H7 (cell line): ENCODE measurements at places on chromosomes 3 and 15. TPM values are rescaled to one million over a fixed set of nuclear protein-coding genes. Genes with fewer than 3 reads are reported as not detected.

DNA sequence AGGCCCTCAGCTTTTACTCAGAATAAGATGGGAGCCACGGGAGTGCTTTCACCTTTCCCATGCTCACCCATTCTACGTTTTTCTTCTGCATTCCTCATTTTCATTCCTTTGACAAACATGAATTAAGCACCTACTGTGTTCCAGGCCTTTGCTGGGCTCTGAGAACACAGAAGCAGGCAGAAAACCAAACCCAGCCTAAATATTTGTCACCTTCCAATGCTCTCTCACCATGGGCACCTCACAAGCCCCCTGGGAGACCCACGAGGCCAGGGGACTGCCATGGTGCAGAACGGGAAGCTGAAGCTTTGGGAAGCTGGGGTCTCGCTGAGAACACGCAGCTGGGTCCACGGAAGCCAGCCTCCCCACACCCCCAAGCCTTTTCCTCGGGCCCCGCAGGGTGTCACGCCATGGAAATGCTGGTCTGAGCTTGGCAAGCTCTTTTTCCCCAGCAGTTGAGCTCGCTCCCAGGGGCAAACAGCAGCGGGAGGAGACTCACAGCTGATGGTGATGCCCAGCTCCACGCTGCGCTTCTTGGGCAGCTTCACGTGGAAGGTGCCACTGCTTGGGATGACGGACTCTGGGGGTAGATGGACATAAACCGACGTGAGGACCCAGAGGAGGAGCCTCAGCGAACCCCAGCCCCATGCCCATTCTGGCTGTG is 27.7 kb downstream of the GRIP2 start:
- no peak for DNase-seq

The C3orf22 gene
- not detected in 2 replicates for total RNA-seq

The BAHD1 gene
- total RNA-seq, result 45.7 and 47.4 TPM in 2 replicates

DNA sequence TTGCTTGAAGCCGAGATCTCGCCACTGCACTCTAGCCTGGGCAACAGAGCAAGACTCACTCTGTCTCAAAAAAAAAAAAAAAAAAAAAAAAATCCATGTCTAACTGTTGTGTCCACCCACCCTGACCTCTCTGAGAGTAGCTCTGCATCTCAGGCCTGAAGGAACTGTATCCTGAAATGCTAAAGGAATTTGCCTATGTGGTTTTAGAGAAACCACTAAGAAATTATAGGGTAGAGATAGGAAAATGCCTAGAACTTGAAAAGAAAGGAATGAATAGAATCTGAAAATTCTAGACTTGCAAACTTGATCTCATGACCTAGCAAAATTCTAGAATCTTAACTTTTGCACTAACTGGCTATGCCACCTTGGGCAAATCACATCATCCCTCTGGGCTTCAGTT is 217.5 kb upstream of the ROPN1 start:
- no peak for DNase-seq

The SPTBN5 gene
- 0.17 and 0.55 TPM in 2 replicates for total RNA-seq

DNA sequence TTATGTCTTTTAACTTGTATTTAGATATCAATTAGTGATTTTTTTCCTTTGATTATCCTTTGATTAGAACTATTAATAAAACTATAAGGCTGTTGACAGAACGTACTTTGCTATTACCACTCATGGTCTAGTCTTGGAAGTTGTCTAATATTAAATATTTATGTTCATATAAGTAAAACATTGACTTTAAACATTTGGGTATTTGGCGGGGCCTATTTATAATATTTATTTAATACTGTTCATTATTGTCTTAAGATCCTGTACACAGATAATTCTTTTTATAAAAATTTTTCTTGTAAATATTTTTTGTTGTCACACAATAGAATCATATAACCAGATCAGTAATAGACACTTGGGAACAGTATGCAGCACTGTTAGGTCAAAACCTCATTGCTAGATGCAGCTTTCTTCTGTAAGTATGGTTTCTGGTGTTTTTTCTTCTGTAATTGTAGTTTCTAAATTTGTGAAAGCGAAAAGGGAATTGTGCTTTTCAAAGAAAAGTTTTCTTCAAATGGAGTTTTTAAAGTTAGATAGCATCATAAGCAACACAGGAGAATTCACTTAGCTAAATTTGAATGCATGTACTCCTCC is 93.4 kb downstream of the FNDC3B start:
- DNase-seq, result no peak

The MOBP gene
- 0.48 and 1.0 TPM in 2 replicates for total RNA-seq

DNA sequence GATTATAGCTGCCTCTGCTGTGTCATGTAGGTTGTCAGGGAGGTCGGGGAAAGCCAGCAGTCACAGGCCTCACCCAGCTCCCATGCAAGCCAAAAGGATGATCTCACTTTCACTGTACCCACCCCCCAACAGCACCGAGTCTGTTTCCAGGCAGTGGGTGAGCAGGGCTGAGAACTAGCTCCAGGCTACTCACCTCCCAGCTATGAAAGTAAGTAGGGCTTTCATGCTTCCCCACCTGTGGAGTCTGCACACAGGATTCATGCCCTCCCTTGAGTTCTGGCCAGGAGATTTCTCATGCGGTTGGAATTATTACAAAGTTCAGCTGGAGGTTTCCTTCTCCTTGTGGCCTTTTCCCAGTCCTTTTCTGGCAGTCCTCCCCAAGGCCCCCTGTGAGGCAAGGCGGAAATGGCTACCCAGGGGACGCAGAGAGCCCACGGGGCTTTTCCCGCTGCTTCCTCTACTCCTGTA is 356.2 kb downstream of the SV2B start:
- DNase-seq, result no peak

The CPN2 gene
- total RNA-seq, result 0.21 TPM in 1 of 2 replicates, not detected in the other

DNA sequence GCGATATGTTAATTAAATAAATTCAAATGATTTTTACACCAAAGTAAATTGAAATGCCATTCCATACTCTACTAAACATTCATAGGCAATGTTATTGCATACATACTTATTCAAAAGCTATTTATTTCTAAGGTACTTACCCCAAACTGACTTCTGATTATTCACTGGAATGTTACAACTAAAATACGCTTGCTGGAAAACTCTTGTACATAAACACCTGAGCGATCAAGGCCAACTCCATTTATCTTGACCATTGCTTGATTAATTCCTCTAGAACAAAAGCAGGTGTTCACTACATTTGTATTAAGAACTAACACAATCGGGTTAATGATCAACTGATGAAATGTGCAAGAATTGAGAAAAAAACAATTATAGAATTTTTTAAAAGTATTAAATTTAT is at the start of gene SERPINI2:
TSS of gene SERPINI2 (minus strand) at position 180 of the 400 bp plus-strand sequence. CDS start 2,208 bp downstream, outside the sequence.
- DNase-seq, result no peak

- no peak for DNase-seq
These were observed 62.6 kb downstream of the SLC7A14 start for GRCh38 chr3:170523248-170523647.

DNA sequence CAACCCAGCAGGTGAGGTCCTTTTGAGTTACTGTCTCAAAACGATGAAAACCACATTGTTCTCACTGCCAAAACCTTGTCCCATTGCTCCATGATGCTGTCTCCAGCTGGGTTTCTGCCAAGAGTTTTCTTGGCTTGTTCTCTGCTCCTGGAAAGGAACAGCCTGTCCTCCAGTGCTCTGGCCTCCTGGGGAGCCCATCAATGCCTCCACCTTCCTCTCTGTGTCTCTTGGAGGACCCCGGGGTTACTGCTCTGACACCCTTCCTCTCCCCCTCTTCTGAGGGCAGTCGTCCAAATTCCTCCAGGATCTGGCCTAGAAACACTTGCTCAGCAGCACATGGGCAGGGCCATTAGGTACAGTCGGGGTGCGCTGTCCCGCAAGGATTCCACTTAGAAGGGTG is 63.9 kb upstream of the RGMA start:
- DNase-seq, result no peak

DNA sequence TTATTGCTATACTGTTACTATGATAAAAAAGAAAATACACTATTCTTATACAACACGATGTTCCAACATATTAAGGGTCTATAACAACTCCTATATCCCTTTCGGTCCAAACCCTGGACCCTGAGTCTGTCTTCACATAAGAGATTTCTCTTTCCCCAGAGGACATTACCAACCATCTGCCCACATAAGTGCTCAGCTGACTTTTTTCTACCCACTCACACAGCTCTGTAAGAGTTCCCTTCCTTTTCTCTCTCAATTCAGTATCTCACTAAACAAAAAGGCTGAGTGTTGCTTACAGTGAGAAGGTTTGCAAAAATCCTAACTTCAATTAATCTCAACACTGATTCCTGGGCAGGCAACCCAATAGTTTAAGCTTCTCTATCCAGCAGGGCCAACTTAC is 30.5 kb downstream of the ITGB5 start:
- DNase-seq, result no peak

DNA sequence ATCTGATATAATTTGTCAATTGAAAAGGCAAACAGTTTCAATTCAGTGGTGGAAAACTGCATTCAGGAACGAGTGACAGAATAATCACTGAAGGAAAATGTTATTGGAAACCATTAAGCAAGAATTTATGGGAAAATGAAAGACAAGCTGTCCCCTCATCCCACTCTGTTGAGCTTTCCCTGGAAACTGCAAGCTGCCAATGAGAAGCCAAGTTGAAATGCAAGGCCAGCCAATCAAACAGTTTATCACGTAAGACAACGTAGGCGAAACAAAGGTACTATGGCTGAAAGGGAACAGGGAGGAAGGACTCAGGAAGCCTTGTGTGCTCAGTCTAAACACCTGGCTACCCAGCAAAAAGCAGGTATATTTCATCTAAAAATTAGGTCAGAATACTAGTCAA is 187.9 kb upstream of the ATP10A start:
- no peak for DNase-seq

- peak; percentile 72 for DNase-seq
These were observed 751 bp upstream of the RPS17 start for GRCh38 chr15:82540984-82541431.

DNA sequence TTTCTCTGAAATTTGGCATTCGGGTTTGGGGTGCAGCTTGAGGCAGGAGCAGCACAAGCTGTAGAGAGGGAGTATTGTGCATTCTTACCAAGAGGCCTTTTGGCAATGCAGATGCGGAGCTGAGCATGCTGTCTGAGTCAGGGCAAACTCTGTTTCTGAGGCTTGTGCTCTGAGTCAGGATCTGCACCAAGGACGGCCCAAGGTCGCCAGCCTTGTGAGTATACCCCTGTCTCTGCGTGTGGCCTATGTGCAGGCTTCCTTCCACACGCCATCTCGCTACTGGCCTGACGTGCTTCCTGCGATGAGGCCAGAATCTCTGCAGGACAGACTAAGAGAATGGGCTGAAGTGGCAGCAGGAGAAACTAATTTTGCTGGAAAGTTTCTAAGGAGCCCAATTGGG is 83.8 kb upstream of the ROPN1 start:
- DNase-seq, result no peak

The CCDC14 gene
- total RNA-seq, result 34.2 and 36.1 TPM in 2 replicates

GRCh38 chr3:37498126-37499039 is 324.0 kb upstream of the LRRFIP2 start:
- no peak for DNase-seq

The ISLR gene
- 15.1 and 20.5 TPM in 2 replicates for total RNA-seq

The SYNPR gene
- total RNA-seq, result 0.24 and 1.4 TPM in 2 replicates

DNA sequence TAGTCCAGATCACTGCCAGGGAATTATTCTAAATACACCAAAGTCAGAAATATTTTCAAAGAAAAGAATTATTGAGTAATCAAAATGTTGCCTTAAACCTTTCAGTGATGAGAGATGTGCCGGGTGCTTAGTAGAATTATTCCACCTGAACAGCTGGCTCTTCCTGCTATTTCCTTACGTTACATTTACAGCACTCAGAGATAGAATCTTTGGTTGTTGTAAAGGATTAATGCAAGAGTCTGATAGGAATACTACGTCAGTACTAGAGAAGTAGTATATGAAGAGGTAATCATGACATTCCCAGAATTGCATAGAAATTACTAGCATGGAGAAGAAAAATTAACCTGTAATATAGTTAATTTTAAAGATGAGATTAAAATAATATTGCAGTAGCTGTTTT is 50.9 kb upstream of the ZDHHC23 start:
- DNase-seq, result no peak

GRCh38 chr3:152620395-152620794 is 214.5 kb upstream of the P2RY1 start:
- DNase-seq, result no peak

- peak; percentile 74 for DNase-seq
These were observed 29.1 kb downstream of the FAM3D start for GRCh38 chr3:58637509-58637908.

The TCF12 gene
- 54.5 and 91.7 TPM in 2 replicates for total RNA-seq

- no peak for DNase-seq
These were observed 19.9 kb upstream of the LRRC2 start for GRCh38 chr3:46585799-46586693.

- DNase-seq, result no peak
These were observed 148.2 kb downstream of the BBX start for GRCh38 chr3:107670986-107671385.

The SLC28A2 gene
- 0.15 TPM in 1 of 2 replicates, not detected in the other for total RNA-seq

DNA sequence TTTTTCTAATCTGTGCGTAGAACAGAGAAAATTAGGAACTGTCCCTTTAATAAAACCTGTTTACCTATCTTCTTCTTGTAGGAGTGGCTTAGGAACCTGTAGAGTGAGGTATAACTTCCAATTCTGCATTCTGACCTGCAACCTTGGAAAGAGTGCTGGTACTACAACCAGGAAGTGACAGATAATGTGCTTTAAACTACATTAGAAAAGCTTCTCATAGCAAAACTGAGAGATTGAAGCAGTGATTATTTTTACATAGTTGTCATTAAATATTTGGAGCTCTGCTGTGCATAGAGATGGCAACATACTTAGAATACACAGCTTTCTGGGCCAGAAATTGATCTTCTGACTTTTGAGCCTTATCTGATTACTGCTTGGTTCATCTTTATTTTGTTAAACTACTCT is 50.4 kb upstream of the ZDHHC23 start:
- no peak for DNase-seq
